CD4-positive, alpha-beta T cell (primary cell): ENCODE measurements at places on chromosomes 7 and 10.
A peak's percentile ranks its signal among the peaks of the same experiment; 100 is the strongest.

GRCh38 chr7:155803418-155804376, 8.6 kb downstream of the SHH start:
- DNase-seq: no peak

- DNase-seq: no peak
Observed at GRCh38 chr10:71008150-71008549, 119.8 kb upstream of the PCBD1 start.

DNA sequence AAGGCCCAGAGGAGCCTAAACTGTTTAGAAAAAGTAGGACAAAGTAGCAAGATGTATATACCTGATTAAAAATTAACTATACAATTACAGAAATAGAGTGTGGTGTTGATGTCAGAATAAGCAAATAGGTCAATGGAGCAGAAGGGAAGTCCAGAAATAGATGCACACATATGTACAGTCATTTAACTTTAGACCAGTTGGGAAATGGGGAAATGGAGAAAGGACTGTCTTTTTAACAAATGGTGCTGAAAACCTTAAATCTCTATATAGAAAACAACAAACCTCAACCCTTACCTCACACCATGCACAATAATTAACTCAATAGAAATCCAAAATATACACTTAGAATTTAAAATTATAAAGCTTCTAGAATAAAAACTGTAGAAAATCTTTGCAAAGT, 72.2 kb downstream of the CH25H start:
- no peak for DNase-seq

DNA sequence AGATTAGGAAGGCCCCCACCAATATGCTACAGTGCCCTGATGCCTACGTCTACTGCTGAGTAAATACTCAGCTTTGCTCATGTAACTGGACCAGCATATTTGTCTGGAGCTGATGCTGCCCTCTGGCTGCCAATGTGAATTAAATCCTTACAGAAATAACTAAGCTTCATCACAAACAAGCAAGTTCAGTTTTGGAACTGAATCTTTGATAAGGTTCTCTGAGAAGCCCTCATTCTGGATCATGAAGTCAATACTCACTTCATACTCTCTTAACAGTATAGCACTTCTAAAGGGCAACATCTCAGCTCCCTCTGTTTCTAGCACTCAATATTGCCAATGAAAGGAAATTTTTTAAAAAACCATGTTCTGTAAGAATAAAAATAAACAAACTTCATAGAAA, 246.7 kb downstream of the ETV1 start:
- peak; percentile 15 for DNase-seq

- no peak for DNase-seq
Observed at GRCh38 chr10:12628964-12629766, 279.8 kb downstream of the CAMK1D start.

- no peak for DNase-seq
Observed at GRCh38 chr10:133565441-133566294, at the start of gene SYCE1. Gene SYCE1 (minus strand): TSS chr10:133565583. CDS start chr10:133565529, 54 bp downstream.

DNA sequence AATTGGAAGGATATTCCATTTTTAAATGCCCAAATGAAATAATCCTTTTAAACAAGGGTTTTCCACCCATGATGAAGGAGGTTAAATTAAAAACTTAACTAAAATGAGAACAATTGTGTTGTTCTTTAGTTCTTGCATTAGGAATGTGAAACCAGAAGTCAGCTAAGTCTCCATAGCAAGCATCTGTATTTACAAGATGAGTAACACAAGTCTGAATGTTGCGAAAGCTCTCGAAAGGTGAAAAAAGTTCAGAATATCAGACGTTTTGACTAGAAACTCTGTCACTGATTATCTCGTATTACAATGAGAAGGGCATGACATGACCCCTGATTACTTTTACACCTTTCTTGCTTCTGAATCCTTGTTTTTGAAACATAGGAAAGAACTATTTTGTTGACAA, 149.6 kb downstream of the BICC1 start:
- no peak for DNase-seq
